GF-D8 (cell line): ENCODE measurements at places on chromosomes 12 and 14.

DNA sequence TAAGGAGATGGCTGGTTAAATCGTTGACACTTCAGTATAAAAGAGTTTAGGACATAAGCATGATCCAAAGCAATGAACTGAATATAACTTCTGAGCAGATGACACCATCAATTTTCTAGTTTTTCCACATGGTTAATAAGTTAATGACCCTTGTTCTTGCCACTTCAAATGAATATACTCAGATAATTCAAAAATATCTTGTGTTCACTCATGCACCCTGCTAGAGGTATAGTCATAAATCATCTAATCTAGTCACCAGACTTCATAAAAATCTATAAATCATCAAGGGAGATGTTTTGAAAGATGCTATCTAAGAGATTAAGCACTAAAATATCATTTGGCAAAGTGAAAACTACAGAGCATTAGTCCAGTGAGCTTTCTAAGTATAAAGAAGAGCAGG is 131.9 kb downstream of the MDGA2 start:
- DNase-seq = no peak

DNA sequence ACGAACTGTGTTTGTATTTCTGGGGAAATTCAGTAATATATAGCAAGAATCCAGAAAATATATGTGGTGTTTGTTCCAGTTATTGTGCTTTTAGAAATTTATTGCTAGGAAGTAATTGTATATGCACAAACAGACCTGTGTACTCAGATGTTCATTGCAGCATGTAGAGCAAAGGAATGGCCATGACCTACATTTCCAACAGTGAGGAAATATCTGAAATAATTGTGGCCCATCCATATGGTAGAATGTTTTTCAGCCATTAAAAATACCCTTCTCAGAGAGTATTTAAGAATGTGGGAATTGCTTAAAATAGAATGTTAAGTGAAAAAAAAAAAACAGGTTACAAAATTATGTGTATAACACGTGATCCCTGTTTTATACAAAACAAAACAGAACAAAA is 77.3 kb downstream of the TMX1 start:
- no peak for DNase-seq

DNA sequence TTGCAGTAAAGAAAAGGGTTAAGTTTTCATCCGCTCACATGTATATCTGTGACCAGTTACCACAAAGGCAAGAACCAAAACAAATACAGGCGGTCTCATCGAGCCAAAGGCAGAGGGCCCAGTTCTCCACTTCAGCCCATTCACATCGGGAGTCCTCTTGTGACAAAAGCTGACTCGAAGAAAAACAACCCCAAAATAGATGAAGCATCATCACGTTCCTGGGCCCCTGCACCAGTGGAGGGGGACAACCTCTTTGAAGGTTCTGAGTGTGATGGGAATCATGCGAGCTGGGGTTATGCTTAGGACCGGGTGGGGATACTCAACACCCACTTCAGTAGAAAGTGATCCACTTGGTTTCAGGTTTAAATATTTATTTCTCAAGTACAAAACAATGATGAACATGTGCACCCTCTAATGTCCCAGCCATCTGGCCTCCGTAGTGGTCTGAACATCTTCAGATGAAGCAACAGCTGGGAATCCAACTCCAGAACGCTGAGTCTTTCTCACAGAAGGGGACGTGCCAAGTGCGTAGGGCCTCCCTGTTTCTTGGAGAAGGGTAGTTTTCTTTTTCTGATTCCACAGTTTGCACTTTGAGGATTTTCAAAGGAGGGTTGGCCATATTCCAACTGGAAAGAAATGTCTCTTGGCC is 8.4 kb downstream of the GSC start:
- no peak for DNase-seq

- no peak for DNase-seq
Observed at GRCh38 chr12:109267361-109267760, 41.7 kb downstream of the FOXN4 start.

- DNase-seq = no peak
Observed at GRCh38 chr12:24730489-24730896, 218.4 kb downstream of the BCAT1 start.

DNA sequence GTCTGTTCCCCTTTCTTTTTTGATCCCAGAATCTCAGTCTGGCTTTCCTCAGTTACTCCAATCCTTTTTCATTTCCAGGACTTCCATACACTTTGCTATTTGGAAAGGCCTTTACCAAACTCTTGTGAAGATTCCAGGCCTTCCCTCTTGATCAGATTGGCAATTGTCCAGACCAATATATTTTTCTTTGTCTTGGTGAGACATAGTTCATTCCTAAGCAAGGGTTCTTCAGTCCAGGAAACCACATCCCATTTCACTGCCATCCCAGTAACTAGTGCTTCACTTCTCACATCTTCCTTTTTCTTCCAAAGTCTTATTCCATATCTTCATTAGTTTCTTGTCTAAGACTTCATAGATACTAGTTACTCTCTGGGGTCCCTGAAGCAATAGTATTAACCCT is 2.1 kb upstream of the PTPRQ start:
- no peak for DNase-seq
